ENCODE measurements at places on chromosomes 2 and 18.
A peak's percentile ranks its signal among the peaks of the same experiment; 100 is the strongest.

DNA sequence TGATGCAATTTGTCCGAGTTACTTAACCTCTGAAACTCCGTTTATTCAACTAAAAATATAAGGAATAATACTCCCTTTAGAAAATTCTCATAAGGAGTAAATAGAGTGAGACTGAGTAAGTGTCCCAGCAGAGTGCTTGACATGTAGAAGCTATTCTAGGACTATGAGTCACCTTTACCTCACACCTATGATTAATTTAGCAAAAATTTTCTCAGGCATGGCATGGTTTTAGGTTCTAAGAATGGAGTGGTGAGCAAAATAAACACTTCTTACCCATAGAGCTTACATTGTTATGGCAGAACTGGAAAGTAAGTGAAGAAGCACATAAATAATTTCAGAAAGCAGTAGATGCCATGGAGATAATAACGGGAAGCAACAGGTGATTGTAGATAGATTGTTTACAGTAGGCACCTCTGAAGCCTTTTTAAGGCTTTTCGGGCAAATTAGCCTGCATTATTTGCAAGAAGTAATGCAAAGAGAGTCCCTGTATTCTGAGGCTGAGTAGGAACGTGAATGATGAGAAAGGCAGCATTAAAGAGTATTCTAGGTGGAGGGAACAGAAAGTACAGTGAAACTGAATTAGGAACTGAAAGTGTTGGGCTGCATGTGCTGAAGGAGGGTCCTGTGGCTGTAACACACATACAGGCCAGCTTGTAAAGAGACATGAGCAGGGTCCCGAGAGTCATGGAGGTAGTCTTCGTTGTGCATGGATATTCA, 209.2 kb downstream of the ZNF407 start:
- no peak for DNase-seq

DNA sequence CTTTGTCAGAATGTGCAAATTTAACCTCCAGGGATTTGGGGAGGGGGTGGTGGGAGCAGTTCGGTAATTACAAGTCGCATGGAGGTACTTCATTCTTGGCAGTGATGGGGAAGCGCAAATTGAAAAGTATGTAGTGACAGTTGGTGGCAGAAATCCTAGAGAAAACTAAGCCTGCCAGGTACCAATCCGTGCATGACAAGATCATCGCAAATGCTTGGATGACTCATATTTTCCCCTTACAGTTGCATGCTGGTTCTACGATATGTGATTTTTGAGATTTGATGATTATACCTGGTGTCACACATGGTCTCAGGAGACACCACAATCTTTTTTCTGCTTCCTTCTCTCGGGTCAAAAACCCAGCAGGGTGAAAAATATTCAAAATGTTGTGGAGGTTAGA, 479.7 kb upstream of the ID2 start:
- no peak for DNase-seq

DNA sequence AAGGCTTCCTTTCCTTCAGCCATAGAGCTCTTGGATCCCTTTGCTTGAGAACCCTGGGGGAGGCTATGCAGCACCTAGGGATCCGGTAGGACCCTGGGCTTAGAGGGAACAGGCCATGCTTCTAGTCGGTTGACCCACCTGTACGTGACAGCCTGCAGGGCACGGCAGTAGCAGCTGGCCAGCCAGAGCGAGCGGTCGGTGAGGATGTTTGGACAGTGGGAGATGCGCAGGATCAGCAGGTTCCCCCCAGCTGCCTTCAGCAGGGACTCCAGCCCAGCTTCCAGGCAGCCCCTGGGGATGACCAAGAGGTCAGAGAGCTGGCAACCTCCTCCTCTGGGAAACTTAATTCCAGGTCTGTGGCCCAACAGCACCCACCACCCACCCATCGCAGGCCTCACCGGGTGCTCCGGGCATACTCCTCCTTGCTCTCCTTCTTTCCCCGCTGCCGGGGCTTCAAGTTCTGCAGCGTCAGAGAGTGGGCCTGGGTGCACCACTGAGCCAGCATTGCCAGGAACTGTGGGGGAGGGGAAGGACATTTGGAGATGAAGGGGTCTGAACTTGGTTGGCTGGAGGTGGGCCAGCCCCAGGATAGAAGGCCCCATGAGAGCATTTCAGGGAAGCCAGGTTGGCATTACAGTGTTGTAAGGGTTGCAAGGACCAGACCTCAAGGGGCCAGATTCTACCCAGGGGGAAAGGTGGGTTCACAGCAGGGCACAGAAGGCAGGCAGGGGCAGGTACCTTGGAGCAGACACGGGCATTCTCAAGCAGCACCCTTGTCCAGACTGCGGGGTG, 20.5 kb downstream of the FBXO41 start:
- no peak for DNase-seq

DNA sequence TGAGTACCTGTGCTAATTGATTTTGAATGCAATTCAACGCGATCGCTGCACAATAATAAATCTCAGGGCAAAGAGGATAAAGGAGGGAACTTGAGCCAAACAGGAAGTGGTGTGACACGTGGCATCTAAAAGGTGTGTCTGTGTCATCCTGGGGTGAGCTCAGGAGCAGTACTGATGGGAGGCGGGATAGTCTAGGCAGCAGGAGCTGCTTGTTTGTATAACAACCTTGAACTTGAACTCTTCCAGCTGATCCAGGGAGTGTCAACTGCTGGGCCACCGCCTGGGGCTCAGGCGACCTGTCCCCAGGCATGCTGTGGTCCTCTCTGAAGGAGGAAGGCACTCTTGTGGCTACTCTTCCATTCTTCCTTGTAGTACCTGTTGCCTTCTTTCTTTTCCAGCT, 61.2 kb downstream of the BOD1L2 start:
- no peak for DNase-seq

- no peak for DNase-seq
Measured at GRCh38 chr2:162018530-162018929, 55.5 kb downstream of the DPP4 start.

DNA sequence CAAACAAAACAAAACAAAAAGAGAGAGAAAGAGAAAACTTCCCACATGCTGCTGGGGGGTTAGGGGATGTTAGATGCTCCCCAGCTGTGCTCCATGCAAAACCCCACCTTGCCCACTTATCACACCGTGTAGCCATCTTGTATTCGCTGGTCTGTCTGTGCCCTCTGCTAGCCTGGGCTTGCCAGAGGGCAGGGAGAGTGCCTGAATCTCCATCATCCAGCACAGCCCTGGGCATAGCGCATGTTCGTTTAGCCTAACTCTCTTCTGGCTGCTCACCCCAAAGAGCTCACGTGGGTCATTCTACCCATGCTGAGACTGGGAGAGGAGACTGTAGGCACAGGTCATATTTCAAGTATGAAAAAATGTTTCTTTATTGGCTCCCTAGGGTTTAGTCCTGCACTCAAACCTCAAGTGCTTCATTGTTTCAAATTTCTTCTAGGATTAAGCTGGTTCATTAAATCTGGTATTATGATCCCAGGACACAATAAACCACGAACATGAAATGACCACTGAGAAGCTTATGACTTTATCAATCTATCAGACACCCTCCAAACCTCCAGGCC, 100.5 kb downstream of the KCNF1 start:
- DNase-seq, result no peak

DNA sequence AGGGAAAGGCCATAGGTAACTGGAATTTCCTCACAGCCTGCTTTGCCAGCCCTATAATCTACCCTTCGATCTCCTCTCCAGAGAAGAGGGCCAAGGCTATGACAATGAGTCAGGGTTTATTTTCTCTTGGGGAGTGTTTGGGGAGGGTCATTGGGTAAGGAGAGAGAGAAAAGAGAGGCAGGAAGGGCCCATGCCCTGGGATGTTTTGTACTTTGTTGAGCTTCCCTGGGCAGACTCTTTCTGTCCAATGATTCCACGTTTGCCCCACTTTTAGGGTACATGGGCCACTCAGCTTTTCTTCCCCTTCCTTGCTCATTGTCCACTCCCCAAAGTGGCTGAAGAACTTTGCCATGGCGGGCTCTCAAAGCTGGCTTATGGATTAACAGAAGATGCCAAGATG, 224.2 kb downstream of the ALK start:
- DNase-seq, result peak; percentile 52

DNA sequence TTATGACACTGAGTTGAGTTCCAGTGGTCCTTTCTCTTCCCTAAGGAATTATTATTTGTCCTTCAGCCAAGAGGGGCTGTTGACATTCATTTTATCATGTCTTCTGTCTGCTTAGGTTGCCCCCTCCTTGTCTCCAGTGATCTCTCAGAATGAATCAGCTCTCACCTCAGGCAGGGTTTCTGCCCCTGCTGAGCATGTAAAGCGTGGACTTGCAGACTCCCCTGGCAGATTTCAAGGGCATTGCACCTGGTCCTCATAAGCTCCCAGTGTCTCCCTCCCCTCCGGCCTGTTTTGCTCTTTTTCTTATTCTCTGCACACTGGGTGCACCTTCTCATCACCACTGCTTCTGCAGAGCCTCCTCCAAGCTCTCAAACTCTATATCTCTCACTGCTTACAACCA, 188.4 kb downstream of the KCNS3 start:
- no peak for DNase-seq

GRCh38 chr18:56962322-56962721, 184.6 kb upstream of the BOD1L2 start:
- DNase-seq, result no peak

GRCh38 chr2:223477318-223477717, 124.8 kb downstream of the SCG2 start:
- DNase-seq, result no peak

DNA sequence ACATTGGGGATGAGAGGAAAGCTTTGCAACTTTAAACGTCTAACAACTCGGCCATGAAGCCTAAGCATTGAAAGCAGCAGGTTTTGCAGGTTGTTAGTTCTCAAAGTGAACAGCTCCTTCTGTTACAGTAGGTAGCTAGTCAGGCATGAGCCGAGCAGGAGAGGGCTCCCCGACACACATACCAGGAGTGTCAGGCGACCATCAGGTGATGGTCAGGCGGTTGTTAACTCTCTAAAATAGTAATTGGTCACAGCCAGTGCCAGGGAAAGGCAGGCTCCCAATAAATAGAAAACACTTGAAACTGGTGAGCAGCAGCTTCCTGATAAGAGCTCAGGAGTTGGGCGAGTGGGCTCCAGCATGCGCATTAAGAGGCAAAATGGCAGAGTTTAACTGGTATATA, 53.5 kb upstream of the DAPL1 start:
- no peak for DNase-seq

DNA sequence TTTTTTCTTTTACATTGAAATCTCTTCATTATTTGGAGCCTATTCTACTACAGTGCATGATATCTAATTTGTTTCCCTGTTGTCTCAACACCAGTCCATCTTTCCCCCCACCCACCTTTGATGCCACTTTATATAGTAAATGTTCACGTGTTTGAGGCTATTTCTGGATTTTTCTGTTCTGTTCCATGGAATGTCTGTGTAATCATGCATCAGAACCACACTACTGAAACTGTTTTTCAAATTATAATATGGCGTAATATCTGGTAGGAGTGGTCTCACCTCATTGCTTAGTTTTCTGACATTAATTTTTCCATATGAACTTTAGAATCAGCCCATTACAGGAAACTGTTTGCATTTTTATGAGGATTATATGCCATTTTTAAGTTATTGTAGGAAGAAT, 19.1 kb upstream of the NARS1 start:
- DNase-seq, result no peak

DNA sequence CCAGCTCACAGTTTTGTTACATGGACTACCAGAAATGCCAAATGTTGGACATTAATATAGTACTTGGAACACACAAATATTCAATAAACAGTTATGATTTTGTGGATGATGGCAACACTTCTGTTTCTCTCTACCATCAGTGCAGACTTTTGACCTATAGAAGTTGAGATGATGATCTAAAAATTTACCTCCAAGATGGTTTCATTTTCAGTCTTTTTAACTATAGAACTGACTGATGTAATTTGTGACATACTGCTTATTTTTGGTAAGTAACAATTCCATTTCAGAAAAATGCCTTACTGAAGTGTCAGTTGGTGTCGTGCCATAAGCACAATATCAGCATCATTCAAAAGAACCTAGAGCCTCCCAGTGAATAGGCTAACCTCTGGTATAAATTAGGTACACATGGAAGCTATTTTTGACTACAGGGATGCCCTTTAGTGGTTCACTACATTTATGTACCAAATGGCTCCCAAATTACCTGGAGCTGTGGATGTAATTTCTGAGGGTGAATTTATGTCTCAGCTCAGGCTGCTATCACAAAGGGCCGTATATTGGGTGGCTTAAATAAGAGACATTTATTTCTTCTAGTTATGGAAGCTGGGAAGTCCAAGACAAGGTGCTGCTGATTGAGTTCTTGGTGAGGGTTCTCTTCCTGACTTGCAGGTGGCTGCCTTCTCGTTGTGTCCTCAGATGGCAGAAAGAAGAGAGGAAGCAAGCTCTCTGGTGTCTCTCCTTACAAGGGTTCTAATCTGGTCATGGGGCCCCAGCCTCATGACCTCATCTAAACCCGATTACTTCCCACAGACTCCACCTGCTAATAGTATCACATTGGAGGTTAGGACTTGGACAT, 66.5 kb downstream of the ALPK2 start:
- no peak for DNase-seq

DNA sequence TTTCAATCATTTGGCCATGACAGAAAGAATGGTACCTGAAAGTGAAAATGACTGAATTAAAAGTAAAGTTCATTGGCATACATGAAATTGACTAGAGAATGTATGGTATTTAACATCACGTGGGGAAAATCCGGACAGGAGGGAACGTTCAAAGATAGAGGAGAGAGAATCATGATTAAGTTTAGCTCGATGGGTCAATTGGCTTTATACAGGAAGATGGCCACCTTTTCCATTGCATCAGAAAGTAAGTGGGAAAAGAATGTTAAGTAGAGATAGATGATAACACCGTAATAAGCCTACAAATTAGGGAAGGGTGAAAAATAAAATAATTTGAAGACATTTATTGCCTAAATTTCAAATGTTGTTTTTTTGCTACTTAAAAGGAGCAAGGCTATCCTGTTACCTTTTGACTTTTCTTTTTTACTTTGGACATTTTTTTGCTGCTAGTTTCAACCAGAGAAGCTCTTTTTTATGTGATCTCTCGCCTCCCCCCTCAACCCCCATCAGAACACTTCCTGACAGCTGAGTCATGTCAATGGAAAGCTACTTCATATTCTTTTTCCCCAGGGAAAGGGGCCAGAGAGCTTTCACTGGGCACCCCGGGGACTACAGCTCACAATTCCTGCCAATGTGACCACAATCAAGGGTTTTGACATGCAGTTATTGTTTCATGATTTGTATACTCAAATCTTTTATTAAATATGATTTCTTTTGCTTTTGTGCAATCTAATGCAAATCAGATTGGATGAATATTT, 767 bp upstream of the CCDC102B start:
- DNase-seq, result no peak

DNA sequence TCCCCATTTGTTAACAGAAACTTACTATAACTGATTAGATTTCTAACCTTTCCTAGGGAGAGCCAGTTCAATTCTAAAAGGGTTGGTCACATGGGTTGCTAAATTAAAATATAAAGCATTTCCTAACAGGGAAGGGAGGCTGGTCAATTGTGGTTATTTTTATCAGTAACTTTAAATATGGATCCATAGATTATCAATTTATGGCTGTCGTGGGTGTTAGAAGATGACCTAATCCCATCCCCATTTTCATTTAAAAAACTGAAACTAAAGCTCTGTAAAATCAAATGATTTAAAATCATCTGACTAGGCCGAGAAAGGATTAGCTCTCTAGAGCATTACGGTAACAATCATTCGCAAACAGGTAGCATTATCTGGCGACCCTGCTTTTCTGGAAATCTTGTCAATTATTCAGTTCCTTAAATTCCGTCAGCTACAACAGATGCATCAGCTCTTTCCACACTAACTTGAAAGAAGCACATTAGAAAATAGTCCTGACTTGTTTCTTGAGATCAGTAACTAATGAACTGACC, 953 bp upstream of the HNRNPA3 start:
- no peak for DNase-seq

GRCh38 chr2:123895651-123896050, 129.4 kb upstream of the CNTNAP5 start:
- no peak for DNase-seq

GRCh38 chr2:156562124-156562523, 125.9 kb downstream of the GPD2 start:
- DNase-seq, result no peak
